ENCODE measurements at places on chromosomes 12 and 14. TPM values are rescaled to one million over a fixed set of nuclear protein-coding genes. Genes with fewer than 3 reads are reported as not detected.

DNA sequence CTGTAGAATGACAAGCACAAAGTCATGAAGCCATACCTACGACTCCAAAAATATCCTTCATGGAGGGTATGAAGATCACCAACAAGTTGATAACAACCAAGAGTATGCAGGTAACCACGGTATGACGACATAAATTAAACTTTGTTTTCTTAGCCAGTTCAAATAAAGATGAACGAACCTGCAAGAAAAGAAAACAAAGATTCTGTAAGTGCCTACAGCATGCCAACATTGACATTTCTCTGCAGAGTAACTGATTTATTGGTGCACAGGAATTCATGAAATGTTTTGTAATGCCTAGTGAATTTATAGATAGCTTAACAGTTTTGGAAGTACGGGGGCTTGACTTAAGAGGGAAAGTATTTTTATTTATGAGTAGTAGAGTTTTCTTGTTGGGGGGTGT lies 71.0 kb downstream of the SLC38A1 start:
- no peak for DNase-seq

DNA sequence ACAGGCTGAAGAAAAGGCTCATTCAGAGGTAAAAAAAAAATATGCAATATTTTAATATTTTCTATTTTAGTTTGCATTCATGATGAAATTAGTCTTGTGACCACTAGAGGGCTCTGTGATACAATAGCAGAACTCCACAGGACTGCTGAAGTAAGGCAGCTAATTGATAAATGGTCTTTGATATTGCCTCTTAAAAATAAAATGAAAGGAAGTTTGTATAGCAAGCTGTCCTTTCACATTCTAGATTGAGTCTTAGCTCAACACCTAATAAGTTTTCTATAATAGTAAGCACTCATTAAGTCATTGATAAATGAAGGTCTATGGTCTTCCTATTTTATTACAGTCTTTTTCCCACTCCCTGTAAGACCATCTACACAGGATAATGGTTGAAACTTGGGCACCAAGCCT lies 315.7 kb downstream of the NAV3 start:
- DNase-seq: peak; percentile 58

DNA sequence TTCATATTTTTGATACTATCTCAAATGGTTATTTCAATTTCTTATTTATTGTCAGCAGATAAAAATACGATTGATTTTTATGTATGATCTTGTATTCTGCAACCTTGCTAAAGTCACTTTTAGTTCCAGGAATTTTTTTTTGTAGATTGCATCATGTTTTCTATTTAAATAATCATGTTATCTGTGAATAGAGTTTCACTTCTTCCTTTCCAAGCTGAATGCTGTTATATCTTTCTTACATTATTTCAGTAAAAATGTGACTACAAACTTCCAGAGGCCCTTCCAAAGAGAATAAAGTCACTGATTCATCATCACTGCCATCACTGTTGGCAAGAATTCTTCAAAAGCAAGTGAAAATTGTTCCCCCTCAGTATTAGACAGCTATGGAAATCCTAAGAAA lies 104.7 kb upstream of the RAP1B start:
- DNase-seq: no peak

DNA sequence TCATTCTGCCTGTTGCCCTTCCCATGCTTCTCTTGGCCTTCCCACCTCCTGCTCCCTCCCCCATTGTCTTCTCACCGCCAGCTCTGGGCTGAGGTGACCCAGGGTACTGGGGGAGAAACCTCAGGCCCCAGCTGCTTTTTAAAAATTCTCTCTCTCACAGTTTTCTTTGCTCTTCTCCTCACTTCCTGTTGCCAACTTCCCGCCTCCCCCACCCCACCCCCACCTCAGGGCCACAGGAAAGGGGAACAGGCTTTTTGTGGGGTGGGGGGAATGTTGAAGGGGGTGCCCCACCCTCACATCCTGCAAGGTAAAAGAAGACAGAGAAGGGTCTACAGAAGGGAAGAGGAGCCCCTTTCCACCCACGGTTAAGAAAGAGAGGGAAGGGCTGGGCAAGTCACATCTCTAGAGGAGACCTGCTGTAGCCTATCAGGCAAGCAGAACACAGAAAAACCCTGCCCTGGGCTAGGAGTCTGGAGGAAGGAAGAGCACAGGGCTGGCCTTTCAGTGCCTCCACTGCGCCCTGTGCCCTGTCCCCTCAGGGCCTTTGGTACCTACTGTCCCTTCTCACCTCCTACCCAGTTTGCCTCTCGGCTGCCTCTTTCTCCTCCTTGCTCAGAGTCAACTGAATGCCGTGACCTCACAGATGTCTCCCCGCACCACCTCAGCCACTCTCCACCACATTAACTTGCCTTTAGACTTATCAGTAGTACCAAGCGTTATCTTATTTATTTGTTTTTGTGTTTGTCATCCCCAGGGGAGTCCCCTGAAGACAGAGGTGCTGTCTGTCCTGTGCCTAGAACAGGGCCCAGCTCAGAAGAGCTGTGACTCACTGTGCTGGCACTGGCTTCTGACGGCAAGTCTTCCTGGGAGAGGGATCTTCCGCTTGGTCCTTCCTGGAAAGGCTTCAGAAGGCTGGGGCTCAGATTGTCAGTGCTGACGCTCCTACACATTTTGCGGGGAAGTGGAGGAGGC lies 1.7 kb downstream of the ARHGAP9 start:
- DNase-seq: no peak

DNA sequence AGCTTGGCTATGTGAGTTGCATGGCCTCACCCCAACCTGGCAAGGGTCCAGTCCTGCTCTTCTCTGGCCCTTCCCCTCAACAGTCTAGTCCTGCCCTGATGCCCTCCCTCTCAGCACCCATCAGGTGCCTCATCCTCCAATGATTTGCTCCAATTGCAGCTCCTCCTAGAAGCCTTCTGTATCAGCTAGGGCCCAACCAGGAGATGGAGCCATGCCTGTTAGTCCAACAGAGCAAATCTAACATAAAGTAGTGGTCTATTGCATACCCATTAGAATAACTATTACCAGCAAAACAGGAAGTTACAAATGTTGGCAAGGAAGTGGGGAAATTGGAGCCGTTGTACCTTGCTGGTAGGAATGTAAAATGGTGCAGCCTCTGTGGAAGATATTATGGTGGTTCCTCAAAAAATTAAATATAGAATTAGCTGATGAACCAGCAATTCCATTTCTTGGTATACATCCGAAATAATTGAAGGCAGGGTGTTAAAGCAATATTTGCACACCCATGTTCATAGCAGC lies 163.5 kb downstream of the VRK1 start:
- DNase-seq: no peak

DNA sequence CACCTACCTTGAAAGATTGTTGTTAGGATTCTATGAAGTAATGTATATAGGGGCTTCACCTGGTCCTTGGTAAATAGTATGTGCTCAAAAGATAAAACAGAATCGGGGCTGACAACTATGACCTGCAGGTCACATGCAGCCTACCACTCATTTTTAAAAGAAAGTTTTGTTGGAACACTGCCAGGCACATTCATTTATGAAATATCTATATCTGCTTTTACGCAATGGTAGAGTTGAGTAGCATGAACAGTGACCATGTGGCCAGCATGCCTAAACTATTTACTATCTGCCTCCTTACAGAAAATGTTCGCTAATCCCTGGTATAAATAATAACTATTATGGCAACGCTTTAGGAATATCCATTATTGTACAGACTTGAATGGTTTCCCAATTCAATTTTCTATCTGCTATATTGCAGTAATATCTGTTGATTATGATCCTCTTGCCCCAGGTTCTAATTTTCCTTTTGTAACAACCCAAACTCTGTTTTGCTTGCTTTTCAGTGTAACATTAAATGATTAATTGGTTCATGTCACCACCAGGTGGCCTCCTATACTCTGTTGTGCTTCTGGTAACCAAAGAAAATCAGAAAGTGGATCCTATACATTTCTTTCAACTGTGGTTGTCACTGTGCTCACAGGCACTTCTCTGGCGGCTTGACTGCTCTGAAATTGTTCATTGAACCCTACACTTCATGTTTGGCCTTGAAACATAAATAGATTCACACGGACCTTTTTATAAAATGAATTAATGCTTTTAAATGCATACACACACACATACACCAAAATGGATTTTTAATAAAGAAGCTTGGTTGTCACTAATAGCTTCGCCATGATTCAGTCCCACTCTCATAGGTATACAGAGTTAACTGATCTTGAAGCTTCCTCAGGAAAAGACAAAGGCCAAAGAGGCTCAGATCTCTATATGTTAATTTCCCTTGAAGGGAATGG lies 227.7 kb upstream of the NPAS3 start:
- peak; percentile 59 for DNase-seq

NANOG gene
- total RNA-seq: not detected

GABARAPL1 gene
- total RNA-seq: 256 TPM

FAM90A1 gene
- total RNA-seq: 0.10 TPM
